ENCODE measurements at places on chromosomes 6 and 20.
A peak's percentile ranks its signal among the peaks of the same experiment; 100 is the strongest.

DNA sequence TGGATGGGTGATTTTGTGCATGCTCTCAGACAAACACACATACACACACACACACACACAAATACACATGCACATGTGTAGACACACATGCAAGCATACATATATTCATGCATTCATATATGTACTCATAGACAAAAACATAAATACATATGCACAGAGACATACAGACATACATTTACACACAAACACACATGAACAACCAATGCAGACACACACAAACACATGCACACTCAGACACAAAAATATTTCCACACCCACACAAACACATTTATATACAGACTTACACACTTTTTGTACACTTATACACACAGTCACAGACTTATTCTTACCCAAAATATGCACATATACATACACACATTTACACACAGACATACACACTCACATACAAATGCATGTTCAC, 94.9 kb upstream of the NKX2-2 start:
- no peak for DNase-seq

- peak; percentile 17 for DNase-seq
These were observed 41.5 kb downstream of the MAN1A1 start for GRCh38 chr6:119308048-119308570.

GRCh38 chr6:13841936-13842335, 27.6 kb upstream of the MCUR1 start:
- DNase-seq = no peak

DNA sequence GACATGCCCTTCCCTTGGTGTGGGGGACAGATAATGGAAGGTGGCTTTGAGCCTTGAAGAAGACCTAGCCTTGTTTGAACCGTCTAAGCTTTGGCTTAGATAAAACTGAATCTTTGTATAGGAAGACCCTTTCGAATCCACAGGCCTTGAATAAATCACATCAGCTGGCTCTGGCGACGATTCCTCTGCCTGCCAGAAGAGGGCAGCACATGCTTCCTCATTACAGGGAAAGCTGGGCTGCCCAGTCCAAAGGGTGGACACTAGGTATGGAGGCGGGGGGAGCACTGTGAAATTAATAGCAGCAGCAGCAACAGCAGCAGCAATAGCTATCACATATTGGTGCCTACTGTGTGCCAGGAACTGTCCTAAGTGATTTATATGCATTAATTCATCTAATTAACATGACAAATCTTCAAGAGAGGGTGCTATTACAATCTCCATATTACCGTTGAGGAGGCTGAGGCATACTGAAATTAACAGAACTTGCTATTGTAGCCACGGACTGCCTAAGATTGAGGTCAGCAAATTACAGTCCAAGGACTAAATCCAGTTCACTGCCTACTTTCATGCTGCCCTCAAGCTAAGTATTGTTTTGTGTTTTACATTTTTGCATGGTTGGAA, 85.1 kb downstream of the CLIC5 start:
- DNase-seq = peak; percentile 2

DNA sequence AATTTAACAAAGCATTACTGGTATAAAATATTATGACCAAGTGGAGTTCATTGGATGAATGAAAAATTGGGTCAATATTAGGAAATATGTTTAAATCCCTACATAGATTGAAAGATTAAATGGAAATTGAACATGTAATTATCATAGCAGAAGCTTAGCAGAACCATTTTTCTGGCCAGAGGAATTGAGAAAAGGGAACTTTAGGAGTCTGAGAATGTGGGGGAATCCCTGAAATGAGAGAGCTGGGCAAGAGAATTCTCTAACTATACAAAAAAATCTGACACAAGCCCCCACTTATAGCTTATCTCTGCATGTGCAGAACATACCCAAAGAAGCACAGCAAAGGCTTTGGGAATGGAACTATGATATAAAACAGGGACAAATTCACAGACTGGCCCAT, 67.4 kb upstream of the ARHGAP18 start:
- no peak for DNase-seq

GRCh38 chr6:38168699-38169098, 349.2 kb downstream of the ZFAND3 start:
- DNase-seq = no peak

- no peak for DNase-seq
These were observed 2.2 kb upstream of the CNR1 start for GRCh38 chr6:88168362-88168761.

GRCh38 chr6:95109212-95109611, 468.1 kb upstream of the MANEA start:
- no peak for DNase-seq

DNA sequence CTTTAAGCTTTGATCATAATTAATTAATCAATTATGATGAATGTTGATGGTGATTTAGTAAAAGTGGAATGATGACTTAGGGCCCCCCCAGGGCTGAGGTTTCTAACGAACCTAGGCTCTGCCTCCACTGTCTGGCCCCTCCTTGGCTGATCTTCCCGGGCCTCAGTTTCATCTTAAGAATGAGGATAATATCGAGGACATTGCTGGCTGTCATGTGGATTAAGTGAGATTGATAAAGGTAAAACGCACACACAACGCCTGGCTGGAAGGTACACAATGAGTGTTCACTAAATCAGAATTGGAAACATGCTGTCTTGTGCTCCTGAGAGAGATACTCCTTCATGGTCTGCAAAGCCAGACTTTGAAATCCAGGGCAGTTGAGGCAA, 5.3 kb upstream of the SULF2 start:
- DNase-seq = no peak

GRCh38 chr6:36613200-36613995, 19.2 kb downstream of the SRSF3 start:
- no peak for DNase-seq

GRCh38 chr6:121055572-121056163, 278.6 kb downstream of the TBC1D32 start:
- peak; percentile 10 for DNase-seq

DNA sequence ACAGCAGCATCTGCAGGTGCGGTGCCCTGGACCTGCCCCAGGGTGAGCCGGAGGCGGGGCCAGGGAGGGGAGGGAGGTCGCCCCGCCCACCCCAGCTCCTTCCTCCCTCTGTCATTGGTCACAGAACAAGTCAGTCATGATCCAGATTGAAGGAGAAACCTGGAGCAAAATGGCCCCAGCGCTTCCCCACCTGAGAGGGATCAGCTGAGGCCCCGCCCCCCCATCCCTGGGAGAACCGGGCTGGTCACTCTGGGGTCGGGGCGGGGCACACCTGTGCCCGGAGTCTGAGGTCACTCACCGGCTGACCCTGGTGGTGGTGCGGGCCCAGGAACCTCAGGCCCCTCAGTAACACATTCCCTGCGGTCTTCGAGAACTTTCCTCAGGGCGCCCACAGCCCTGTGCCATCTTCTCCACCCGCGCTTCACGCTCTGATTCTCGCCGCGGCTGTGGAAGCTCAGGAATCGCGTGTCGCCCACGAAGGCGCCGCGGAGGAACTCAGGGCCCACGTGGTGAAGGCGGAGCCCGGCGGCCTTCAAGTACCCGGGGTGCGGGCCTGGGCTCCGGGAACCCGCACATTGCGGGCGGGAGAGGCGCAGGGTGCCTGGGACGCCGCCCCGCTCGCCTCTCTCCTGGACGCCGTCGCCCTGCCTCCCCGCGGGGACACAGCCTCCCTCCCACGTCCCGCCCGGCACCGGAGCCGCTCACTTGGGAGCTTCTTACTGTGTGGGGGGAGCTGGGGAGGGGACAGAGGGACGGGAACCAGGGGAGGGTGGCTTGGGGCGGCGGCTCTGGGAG, 36.4 kb upstream of the HLA-C start:
- no peak for DNase-seq

DNA sequence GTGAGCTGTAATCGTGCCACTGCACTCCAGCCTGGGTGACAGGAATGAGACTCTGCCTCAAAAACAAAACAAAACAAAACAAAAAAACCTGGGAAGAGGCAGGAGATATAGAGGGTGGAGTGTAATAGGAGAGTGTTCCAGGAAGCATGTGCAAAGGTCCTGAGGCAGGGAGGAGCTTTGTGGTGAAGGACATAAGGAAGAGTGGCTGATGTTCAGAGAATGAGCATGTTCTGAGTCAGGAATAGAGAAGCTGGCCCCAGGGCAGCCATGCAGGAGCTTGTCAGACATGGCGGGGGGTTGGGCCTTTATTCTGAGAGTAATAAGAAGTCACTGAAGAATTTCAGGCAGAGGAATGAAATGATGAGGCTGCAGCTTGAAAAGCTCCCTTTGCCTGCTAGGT, 337.0 kb downstream of the CDH26 start:
- no peak for DNase-seq

DNA sequence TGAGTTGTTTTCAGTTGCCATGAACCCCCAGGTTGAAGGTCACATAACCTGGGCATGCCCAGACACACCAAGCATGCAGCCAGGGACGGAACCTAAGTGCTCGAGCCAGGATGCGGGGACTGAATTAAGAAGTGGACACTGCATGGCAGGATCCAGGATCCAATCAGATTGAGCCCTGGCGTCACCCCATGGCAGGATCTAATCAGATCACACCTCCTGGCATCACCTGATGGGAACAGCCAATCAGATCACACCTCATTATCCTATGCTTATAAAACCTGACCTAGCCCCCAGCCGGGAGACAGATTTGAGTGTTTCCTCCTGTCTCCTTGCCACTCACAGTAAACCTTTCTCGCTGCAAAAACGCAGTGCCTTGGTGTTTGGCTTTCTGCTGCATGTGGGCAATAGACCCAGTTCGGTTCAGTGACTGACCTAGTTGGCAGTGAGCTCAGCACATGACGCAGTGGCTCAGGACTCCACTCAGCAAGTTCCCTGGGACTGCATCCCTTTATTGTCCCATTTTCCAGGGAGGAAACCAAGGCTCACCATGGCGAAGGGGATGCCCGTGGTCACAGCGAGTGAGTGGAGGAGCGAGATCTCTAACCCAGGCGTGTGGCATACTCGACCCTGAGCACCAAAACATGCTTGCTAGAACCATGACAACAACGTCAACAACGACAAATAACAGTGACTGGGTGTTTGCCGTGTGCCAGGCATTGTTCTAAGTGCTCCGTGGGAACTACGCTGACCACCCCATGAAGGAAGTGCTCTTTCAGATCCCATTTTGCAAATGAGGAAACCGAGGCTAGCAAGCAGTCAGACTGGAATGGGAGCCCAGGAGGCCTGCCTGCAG, 66.3 kb downstream of the RBM38 start:
- no peak for DNase-seq

GRCh38 chr20:50610212-50610718, 81.1 kb downstream of the RIPOR3 start:
- no peak for DNase-seq

DNA sequence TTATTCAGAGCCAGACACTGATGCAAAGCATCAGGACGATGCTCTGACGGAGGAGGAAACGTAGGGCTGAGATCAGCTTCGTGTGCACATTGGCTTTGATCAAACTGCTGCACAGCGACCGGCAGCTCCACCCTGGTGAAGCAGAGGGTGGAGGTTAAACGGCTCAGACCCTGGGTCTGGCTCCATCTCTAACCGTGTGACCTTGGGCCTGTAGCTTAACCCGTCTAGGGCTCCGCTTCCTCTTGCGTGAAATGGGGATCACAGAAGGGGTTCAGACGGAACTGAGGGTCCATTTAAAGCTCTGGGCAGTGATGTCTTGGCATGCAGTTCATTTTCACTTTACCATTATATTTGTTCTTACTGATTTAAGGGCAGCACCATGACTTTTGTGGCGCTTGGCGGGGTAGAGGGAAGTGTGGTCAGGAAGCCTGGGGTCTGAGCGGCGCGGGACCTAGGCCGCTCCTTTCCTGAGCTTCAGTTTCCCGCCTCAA, 644 bp downstream of the RBL1 start:
- peak; percentile 39 for DNase-seq

GRCh38 chr20:11218173-11218680, 544.4 kb upstream of the JAG1 start:
- no peak for DNase-seq

GRCh38 chr6:89023591-89024441, 56.7 kb upstream of the PNRC1 start:
- no peak for DNase-seq

- DNase-seq = no peak
These were observed 13.7 kb downstream of the TRAF3IP2 start for GRCh38 chr6:111591901-111592461.

DNA sequence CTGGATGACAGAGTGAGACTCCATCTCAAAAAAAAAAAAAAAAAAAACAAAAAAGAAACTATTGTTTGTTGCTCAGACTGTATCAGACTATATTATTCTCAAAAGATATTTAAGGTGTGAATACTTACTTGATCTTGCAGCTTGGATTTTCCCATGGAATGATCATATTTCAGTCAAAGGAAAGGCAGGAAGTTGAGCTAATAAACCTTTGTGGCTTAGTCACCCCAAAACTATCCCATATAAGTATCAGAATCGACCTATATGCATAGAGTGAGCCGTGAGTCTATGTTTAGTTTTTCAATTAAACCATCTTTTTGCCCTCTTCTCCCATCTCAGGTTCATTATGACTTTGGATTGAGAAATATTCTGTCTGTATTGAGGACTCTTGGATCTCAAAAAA, 152.6 kb downstream of the DNAH8 start:
- no peak for DNase-seq

DNA sequence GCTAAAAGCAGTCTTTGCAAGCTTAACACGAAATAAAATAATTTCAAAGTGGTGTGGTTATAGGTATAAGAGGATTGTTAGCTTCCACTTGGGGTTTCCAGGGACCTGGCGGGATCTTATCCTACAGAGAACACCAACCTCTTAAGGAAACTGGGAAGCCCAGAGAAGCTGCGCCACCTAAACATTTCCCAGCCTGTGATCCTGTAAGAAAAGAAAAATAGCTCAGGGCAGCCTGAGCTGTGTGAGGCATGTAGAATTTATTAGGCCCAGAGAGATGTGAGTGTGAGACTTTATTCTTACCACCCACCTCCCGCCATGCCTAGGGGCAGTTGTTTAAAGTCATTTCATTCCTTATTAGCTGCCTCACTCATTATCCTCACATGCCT, 54.1 kb downstream of the CCN2 start:
- DNase-seq = no peak

- DNase-seq = no peak
These were observed 39.8 kb upstream of the GCLC start for GRCh38 chr6:53584726-53585125.

DNA sequence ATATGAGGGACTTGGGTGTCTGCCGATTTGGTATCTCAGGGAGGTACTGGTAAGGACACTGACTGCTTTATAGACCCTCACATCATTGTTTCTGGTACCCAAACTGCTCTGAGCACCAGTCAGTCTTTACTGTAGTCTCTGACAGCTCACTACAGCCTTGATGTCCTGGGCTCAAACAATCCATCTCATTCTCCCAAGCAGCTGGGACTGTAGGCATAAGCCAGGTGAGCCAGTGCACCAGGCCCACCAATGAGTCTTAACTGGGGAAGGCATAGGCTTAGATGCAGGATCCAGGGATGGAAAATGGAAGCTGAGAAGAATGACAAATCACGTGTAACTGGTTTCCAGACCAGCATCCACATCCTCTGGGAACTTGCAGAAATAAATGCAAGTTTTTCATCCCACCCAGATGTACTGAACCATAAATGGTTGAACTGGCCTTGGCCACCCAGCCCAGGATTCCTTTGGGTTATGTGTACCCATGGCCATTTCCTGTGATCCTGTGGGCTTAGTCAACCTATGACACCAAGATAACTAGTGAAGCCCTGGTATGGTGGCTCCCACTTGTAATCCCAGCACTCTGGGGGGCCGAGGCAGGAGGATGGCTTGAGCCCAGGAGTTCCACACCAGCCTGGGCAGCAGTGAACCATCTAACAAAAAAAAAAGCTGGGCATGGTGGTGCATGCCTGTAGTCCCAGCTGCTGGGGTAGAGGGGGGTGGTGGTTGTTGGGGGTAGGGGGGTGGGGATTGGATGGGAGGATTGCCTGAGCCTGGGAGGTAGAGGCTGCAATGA, 5.8 kb downstream of the TUBB start:
- no peak for DNase-seq

GRCh38 chr6:160063771-160064413, 57.7 kb upstream of the SLC22A1 start:
- no peak for DNase-seq

- no peak for DNase-seq
These were observed 181.1 kb upstream of the PRSS16 start for GRCh38 chr6:27066381-27066780.

All from HL-60 (cell line).